ENCODE measurements at places on chromosomes 11 and 22.

GRCh38 chr11:72621008-72621610, 53.1 kb downstream of the PDE2A start:
- no peak for DNase-seq

- no peak for DNase-seq
Measured at GRCh38 chr11:8907116-8907515, 3.9 kb upstream of the AKIP1 start.

GRCh38 chr22:23233084-23233531, 52.8 kb downstream of the BCR start:
- DNase-seq: no peak

DNA sequence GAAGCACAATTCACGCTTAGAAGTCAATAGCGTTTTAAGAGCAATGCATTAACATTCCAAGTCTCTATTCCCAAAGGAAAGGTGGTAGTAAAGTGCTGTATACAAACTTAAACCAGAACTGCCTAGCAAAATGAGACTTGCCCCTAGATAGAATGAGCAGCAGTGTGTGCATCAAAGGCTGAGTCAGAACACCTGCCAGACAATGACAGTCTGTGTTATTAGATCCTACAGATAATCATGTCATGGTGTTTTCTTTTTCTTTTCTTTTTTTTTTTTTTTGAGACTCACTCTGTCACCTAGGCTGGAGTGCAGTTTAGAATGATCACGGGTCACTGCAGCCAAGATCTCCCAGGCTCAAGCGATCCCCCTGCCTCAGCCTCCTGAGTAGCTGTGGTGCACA, 1.6 kb downstream of the RTCB start:
- DNase-seq: no peak

GRCh38 chr11:68684385-68685356, at the start of gene GAL:
Gene GAL, plus strand, starts transcription at chr11:68684544. Its CDS starts 380 bp downstream, at chr11:68684924.
- no peak for DNase-seq

DNA sequence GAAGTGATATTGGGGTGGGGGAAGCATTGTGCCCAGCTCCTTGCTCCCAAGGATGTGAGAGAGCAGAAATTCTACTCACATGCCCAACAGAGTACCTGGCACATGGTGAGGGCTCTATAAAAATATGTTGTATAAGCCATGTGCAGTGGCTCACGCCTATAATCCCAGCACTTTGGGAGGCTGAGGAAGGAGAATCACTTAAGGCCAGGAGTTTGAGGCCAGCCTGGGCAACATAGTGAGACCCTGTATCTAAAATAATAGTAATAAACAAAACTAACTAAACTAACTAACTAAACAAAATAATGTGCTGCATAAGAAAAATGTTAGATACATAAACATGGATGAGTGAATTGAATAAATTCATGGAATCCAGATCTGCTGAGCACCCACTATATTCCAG, 33.2 kb upstream of the LRRC32 start:
- DNase-seq: no peak

GRCh38 chr22:33110562-33111163, 52.5 kb upstream of the SYN3 start:
- peak; percentile 4 for DNase-seq

GRCh38 chr22:46499805-46500189, 37.6 kb downstream of the CELSR1 start:
- DNase-seq: no peak

GRCh38 chr11:119318240-119319135, 1.6 kb upstream of the MCAM start:
- no peak for DNase-seq

- DNase-seq: no peak
Measured at GRCh38 chr11:40537734-40538133, 921.7 kb downstream of the LRRC4C start.

DNA sequence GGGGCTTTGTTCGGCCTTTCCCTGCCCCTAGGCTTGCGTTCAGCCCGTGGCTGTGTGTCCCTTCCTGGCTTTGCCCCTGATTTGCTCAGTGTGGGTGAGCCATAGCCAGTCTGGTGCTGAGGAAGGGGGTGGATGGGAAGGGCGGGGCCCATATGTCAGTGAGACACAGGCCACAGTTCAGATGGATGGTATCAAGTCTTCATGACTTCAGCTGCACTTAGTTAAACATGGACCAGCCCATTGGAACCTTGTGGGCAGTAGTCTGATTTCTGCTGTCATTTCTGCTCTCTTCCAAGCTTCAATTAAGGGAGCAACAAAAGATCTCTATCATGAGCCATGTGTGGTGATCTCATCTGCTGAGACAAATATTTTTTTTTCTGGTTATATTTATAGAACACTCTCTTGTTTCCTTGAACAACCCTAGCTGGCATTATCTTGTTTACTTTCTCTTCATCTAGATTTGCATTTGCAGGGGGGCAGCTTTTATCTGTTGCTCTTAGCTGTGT, 21.6 kb upstream of the PEX26 start:
- DNase-seq: peak; percentile 93

- no peak for DNase-seq
Measured at GRCh38 chr11:76752321-76753143, 30.6 kb upstream of the TSKU start.

DNA sequence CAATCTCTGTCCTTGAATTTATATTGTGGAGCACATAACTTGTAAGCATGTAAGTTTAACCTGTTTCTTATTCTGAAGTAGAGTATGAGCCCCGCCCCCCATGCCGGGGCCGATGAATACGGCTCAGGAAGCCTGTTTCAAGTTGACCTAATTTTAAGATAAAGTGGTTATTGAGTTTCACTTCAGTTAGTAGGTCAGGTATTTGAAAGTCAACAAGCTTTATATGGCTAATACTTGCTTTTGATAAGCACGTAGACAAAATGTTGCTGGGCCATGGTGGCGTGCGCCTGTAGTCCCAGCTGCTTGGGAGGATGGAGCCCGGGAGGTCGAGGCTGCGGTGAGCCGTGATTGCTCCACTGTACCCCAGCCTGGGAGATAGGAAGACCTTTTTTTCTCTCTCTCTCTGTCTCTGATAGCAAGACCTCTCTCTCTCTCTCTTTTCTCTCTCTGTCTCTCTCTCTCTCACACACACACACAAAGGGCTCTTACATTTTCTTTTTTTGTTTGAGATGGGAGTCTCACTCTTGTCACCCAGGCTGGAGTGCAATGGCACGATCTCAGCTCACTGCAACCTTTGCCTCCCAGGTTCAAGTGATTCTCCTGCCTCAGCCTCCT, 14.4 kb downstream of the YWHAH start:
- DNase-seq: no peak

DNA sequence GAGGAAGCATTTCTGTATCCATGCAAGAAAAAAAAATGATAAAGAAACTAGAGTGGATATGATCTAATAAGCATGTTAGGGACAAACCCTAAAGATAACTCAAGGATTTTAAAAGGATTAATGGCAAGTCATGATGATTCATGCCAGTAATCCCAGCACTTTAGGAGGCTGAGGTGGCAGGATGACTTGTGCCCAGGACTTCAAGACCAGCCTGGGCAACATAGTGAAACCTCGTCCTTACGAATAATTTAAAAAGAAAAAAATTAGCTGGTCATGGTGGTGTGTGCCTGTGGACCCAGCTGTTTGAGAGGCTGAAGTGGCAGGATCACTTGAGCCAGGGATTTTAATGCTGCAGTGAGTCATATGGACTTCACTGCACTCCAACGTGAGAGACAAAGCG, 145.5 kb upstream of the BLID start:
- DNase-seq: no peak

DNA sequence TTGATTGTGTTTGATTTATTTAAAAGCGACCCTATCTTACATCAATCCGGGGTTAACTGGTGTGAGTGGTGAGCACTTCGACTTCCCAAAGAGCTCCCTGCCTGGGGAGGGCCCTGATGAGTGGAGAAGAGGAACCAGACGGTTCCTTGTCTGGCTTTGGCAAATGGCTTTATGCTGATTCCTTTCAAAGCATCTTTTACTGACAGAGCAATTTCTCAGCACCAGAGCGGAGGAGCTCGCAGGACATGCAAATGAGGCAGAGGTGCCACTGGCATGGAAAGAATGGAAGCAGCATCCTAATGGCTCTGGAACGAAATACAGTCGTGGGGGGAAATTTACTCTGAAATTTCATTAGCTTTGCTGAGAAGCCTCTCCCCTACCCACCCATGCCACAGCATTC, 410.9 kb upstream of the B3GAT1 start:
- DNase-seq: no peak

GRCh38 chr11:30009060-30009459, 7.8 kb downstream of the KCNA4 start:
- no peak for DNase-seq

DNA sequence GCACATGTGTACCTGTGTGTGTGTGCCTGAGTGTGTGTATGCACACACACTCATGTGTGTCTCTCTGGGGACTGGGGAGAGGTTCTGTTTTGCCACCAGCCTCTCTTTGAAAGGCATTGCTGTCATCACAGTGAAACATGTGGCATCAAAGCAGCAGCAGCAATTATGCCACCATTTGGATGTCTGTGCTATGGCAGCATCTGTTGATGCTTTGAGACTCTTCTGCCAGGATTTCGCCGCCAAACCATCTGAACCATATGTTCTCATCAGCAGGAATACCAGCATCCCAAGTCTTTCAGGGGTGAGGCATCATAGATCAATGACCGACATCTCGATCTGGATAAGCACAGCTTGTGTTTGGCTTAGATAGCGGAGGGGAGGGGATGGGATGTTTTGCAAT, 168.6 kb downstream of the FAT3 start:
- no peak for DNase-seq

DNA sequence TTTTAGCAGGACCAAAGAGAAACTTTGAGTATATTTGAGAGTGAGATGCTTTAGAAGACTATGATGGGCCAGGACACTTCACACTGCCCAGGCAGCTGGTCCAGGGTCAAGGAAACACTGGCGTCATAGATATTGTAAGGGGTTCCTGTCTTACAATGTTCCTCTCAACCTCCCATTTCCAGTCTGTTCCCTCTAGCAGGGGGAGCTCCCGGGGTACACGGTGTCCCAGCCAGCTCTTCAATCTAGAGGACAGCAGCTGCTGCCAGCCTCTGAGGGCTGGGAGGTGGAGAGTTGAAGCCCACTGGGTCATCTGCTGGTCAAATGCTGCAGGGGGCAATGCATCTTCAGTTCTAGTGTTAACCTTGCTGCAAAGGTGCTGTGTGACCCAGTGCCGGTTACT, 40.7 kb upstream of the TIMP3 start:
- DNase-seq: no peak

- DNase-seq: no peak
Measured at GRCh38 chr11:108483163-108483562, 15.0 kb downstream of the POGLUT3 start.

GRCh38 chr11:34564807-34565241, 51.2 kb upstream of the ELF5 start:
- DNase-seq: no peak

DNA sequence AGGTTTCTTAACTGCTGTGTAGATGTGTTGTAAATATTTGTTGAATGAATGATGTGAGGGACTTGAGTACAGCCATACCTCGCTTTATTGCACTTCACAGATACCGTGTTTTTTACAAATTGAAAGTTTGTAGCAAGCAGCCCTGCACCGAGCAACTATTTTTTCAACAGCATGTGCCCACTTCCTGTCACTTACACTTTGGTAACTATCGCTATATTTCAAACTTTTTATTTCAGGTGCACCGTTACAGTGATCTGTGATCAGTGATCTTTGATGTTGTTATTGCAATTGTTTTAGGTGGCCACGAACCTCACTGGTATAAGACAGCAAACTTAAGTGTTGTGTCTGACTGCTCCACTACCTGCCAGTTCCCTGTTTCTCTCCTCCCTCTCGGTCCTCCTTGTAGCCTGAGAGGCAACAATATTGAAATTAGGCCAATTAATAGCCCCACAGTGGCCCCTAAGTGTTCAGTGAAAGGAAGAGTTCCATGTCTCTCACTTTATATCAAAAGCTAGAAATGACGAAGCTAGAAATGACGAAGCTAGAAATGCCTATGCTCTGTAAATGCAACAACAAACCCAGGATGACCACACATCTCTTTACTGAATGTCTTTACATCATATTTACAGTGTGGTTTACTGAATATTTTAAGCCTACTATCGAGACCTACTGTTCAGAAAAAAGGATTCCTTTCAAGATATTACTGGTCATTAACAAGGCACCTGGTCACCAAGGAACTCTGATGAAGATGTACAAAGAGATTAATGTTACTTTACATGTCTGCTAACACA, 1.0 kb downstream of the SFI1 start:
- DNase-seq: no peak

DNA sequence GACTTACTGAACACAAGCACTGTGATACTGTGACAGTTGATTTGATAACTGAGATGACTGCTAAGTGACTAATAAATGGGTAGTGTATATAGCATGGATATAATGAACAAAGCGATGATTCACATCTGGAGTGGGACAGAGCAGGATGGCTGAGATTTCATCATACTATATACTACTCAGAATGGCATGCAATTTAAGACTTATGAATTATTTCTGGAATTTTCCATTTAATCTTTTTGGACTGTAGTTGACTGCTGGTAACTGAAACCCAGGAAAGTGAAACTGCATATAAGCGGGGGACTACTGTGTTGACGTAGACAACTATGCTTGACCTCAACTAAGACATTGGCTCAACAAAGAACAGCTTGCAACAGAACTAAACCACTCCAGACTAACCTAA, 20.0 kb upstream of the NUCB2 start:
- DNase-seq: no peak

GRCh38 chr22:24023204-24023789, 12.2 kb downstream of the CABIN1 start:
- DNase-seq: no peak

GRCh38 chr11:114400915-114401223, 403 bp downstream of the RBM7 start:
- DNase-seq: no peak

GRCh38 chr11:64745189-64745520, 1.2 kb upstream of the RASGRP2 start:
- no peak for DNase-seq

GRCh38 chr11:12246989-12247388, 130.4 kb upstream of the PARVA start:
- DNase-seq: no peak

DNA sequence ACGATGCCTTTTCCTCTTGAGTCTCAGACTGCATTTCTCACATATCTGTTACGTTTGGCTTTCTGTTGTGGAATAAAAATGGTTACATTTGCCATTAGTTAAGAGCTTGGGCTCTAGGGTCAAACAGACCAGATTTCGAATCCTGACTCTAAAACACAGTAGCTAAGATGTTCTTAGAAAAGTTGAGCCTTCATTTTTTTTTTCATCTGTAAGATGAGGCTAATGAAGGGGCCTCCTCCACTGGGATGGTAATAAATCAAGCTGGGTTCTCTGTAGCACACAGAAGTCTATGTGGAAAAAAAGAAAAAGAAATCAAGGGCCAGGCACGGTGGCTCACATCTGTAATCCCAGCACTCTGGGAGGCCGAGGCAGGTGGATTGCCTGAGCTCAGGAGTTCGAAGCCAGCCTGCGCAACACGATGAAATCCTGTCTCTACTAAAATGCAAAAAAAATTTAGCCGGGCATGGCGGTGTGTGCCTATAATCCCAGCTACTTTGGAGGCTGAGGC, 49.9 kb upstream of the CAPRIN1 start:
- DNase-seq: no peak

GRCh38 chr22:49824185-49824925, 3.3 kb downstream of the BRD1 start:
- no peak for DNase-seq

Measured in LNCaP clone FGC (cell line).